ENCODE measurements at places on chromosomes 3 and 15. TPM values are rescaled to one million over a fixed set of nuclear protein-coding genes. Genes with fewer than 3 reads are reported as not detected.

- DNase-seq: no peak
Measured at GRCh38 chr3:144645300-144645699, 673.7 kb downstream of the DIPK2A start.

DNA sequence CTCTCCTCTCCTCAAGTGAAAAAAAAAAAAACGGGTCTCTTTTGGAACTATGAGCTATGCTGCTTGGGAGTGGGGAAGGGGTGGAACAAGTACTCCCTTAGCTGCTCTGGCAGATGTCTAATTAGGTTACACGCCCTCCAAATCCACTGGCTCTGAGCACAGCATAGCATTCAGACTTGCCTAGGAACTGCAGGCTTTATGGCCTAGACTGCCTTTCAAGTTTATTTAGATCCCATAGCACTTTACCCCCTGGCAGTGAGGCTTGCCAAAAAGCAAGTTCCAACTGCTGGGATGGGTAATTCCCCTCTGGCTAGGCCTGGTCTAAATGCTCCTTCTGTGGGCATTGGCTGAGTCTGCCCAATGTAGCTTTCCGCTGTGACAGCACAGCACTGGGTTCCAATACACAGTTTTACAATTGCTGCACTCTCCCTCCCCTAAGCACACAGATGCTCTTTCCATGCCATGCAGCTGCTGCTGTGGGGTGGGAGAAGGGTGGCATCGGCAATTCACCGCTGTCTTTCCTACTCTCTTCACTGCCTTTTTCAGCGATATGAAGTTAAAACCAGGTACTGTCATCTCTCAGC, 152.8 kb downstream of the KCNAB1 start:
- DNase-seq: no peak

GRCh38 chr3:46989146-46989810, 9.8 kb downstream of the NBEAL2 start:
- DNase-seq: no peak

- no peak for DNase-seq
Measured at GRCh38 chr15:70473581-70474370, 289.6 kb downstream of the UACA start.

- DNase-seq: peak; percentile 9
Measured at GRCh38 chr3:100506355-100506754, 13.9 kb downstream of the TMEM45A start.

- DNase-seq: no peak
Measured at GRCh38 chr3:124636863-124637296, 93.4 kb upstream of the UMPS start.

DNA sequence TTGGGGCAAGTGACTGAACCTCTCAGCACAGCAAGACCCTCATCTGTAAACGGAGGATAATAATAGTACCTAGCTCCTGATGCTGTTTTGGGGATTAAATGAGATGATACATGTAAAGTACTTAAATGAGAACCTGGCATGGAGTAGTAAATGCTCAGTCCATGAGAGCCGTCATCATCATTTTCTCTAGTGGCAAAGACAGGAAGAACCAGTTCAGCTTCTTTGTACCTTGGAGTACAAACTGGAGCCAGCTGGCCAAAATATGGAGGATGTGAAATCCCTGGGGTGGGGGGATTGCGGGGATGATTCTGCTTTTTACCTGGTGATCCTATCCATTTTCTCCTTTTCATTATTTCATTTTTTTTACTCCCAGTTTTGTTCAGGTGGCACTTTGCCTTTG, 204.2 kb upstream of the LRRN1 start:
- no peak for DNase-seq

DNA sequence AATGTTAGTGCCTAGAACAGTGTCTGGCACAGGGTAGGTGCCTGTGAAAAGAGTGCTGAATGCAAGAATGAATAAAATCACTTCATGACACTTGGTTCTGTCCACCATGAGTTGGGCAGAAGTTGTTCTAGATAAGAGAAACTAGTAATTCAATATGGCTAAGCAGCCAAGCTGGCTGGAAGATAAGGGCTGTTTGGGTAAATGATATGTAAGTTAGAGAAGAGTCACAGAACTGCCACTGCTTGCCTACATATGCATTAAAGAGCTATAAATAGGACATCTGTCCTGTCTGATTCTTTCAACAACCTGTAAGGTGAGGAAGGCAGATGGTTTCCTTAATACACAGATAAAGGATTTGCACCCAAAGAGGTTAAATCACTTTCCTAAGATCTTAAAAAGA, 13.1 kb downstream of the MTMR10 start:
- DNase-seq: no peak

Gene EEF1AKMT4
- 3.9 TPM for total RNA-seq

Gene CAND2
- 6.1 TPM for total RNA-seq

Gene MCTP2
- 2.2 TPM for total RNA-seq

Gene ST3GAL6
- total RNA-seq: 5.2 TPM
